ENCODE measurements at places on chromosomes 11 and 22.

DNA sequence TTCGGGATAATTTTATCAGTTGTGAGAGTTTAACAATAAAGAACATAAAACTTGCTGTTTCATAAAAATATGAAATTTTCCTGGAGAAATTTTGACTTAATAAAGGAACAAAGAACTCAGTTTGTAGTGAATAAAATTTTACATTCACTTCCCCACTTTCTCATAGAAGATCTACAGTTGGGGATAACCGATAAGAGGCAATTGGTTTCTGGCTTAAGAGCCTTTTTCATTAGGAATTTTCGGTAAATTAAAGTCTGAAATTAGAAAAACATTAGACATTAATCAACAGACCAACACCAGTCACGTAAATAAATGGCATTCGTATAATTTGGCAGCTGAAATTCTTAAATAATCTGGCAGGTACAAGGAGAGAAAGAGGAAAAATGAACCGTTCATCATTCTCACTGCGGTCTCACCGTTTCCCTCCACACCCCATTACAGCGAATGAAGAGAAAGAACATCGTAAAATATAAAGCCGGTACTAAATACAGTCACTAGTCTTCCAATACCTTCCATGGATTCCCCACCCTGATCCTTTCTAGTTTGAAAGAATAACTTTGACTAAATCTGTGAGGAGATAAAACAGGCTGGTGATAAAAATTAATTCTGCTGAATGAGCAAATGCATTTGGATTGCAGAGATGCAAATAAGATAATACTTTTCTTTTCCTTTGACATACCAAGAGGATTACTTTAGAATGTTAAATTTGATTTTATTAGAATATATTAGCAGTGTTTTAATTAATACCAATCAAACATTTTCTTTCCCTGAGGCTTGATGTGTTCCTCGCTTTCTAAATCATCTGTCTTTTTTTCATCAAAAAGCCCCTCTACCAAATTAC, 19.5 kb downstream of the BLID start:
- DNase-seq: no peak

DNA sequence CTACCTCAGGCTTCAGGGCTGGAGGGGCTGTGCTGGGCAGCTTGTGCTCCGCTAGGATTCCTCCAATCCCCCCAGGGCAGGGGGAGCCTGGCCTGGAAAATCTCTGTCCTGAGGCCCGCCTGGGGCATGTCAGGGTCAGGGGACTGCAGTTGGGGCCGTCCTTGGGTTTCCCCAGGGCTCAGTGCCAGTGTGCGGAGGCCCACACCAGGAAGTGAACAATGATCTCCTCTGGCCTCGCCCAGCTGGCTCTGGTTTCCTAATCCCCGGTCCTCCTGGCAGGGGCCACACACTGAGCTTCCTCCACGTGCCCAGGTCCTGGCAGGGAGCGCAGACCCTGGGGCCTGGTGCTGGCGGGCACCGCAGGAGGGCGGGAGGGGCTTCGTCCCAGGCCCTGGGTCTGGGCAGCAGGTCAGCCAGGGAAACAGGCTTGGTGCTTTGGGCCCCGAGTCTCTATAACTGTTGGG, 1.4 kb upstream of the MUC2 start:
- no peak for DNase-seq

- DNase-seq: no peak
Measured at GRCh38 chr11:25981998-25982397, 349.9 kb upstream of the ANO3 start.

- no peak for DNase-seq
Measured at GRCh38 chr11:10108915-10109680, 184.9 kb downstream of the SBF2 start.

DNA sequence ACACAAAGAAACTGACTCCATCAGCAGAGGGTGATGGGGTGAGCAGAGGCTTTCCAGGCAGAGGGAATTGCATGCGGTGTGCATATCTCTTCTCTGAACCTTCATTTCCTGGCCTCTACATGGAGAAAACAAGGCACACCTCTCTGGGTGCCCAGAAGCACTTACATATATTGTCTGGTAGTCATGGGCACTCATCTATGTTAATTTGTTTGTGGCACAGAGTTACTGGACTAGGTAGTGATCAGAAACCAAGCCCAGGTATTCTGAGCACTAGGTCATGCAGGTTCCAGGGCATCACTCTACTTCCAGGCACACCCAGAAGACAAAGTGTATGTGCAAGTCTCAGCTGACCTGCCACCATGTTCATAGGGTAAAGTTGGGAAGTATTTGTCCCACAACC, 56.5 kb downstream of the FZD4 start:
- DNase-seq: no peak

GRCh38 chr11:126824035-126824607, 176.4 kb downstream of the KIRREL3 start:
- DNase-seq: no peak

DNA sequence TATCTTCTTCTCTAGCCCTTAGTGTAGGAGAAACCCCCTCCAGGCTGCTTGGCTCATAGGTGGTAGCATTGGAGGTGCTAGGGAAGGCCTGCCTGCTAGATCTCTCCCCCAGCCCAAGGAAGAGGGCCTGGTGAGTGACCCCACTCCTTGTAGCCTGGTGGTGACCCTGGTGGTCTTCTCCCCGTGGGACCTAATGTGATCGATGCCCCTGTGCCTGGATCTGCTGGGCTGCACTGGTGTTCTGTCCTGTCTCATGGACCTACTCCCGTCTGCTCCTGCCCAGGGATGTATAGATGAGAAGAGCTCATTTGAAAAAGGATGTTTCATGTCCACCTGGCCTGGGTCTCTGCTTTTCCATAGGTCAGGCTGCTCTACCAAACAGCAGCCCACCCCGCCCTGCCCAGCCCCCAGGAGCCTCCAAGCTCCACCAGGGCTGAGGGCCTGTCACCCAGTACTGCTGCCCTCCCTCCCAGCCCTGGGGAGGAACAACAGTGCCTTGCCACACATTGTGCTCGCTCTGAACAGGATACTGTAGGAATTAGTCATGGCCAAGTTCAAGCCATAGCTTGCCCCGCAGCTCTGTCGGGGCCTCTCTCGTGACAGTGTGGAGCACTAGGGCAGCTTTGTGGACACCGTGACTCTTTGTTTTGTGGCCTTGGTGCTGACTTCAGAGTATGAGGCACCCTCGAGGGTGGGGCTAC, 19.7 kb downstream of the SLC37A2 start:
- no peak for DNase-seq

DNA sequence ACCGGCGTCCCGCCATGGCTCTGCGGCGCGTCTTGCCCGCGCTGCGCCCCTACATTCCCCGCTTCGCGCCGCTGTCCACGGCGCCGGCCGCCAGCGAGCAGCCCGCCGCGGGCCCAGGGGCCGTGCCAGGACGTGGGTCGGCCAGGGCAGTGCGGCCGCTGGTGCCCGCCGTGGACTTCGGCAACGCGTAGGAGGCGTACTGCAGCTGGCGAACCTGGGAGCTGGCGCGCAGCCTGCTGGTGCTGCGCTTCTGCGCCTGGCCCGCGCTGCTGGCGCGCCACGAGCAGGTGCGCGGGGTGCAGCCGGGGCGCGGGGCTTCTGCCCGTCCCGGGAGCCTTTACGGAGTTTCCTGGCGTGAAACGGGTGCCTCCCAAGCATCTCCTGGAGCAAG, 20.1 kb downstream of the DGCR6L start:
- no peak for DNase-seq

- no peak for DNase-seq
Measured at GRCh38 chr11:114243461-114244372, 52.5 kb upstream of the NNMT start.

GRCh38 chr11:61357233-61357893, 4.3 kb downstream of the CYB561A3 start:
- DNase-seq: peak; percentile 7

All from CD4-positive, alpha-beta T cell treated with Interleukin-4 for 1 hour (primary cell).